B cell (primary cell): ENCODE measurements at places on chromosomes 7 and 10.

GRCh38 chr7:80642871-80643270 is 4.4 kb downstream of the CD36 start:
- DNase-seq, result no peak

DNA sequence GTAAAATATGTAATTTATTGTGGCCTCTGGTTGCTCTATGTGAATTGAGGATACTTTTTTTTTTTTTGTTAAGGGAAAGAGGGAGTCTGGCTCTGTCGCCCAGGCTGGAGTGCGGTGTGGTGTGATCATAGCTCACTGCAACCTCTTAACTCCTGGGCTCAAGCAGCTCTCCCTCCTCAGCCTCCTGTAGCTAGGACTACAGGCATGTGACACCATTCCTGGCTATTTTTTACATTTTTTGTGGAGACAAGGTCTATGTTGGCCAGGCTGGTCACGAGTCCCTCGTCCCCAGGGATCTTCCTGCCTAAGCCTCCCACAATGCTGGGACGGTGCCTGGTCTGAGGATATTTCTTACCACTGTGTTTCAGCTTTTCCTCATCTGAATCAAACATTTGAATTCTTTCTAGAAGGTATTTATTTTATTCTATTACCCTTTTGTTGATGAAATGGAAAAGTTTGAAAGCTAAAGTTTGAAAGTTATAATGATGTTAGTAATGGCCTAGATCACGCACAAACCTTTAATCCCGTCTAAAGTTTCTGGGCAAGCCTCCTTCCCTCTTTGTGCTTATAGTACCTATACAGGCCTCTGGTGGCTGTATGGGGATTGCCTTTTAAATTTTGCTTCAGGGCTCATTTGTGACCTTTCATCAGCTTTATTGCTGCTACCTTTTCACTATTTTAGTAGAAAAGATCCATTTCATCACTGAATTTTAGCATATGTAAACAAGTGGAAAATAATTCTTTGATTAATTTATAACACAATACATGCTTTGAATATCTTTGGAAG is 2.0 kb downstream of the IFRD1 start:
- no peak for DNase-seq

DNA sequence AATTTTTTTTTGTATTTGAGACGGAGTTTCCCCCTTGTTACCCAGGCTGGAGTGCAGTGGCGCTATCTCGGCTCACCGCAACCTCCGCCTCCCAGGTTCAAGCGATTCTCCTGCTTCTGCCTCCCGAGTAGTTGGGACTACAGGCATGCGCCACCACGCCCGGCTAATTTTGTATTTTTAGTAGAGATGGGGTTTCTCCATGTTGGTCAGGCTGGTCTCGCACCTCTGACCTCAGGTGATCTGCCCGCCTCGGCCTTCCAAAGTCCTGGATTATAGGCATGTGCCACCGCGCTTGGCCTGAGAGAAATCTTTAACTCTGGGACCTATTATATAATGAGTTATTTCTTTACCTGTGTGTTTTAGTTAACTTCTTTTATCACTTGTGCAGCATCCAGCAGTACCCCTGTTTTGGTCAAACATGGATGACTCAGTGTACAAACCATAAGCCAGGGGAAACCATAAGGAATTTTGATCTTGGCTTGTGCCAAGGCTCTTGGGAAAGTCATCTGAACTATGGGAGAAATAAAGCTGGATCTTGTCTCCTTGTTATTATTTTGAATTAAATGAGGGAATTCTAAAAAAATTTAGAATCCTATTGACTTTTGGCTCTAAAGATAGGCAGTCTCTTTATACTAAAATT is 23.6 kb upstream of the ZRANB1 start:
- DNase-seq, result no peak

DNA sequence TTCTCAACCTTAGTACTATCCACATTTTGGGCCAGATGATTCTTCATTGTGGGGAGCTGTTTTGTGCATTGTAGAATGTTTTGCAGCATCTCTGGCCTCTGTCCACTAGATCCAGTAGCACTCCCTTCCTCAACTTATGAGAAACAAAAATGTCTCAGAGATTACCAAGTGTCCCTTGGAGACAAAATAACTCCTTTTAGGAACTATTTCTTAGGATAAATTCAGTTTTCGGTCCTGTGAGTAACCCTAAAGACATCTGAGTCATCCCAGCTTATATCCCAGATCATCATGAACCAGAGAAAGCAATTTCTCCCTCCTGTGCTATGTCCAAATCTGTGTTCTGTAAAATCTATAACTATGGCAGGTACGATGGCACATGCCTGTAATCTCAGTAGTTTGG is 266.6 kb upstream of the PHYHIPL start:
- no peak for DNase-seq

DNA sequence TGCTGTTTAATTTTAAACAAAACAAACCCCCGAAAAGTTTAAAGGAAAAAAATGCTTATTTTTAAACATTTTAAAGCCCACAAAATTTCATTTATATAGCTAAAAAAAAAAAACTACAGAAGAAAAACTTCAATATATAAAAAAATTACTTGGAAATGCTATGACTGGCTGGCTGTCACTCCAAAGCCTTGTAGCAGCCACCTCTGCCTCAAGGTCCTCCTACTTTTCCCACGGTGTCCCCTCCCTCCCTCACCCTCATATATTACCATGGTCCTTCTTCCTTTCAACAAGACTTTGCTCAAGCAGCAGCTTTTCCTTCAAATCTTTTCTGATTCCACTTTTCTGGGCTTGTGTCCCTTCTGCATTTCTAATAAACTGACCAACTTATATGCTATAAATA is 122.0 kb downstream of the TPK1 start:
- no peak for DNase-seq

GRCh38 chr7:89839329-89839728 is 314.9 kb upstream of the STEAP1 start:
- no peak for DNase-seq

DNA sequence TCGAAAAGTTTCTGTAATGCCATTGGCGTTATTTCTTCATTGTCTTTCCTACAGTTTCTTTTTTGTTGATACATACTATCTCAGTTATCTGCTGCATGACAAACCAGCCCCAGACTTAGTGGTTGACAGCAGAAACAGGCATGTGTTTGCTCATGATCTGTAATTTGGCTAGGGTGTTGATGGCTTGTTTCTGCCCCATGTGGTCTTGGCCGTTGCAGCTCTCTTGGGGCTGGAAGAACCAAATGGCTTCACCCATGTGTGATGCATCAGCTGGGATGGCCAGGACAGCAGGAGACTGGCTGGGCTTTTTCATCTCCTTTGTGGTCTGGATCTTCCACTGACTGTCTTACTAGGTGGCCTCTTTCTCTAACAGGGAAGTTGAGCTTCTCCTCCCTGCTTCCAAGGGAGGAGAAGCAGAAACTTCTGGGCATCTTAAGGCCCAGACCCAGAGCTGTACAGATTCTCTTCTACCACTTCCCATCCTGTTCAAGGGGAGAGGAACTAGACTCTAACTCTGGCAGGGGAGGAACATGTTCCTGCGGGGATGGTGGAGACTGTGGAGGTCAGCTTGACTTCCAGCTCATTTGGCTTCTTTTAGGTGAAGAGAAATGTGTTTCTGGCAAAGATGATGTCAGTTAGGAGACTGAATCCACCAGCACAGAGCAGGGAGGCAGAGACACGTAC is 89.3 kb downstream of the FANK1 start:
- DNase-seq, result no peak

GRCh38 chr7:43014406-43014805 is 82.2 kb downstream of the MRPL32 start:
- DNase-seq, result no peak

DNA sequence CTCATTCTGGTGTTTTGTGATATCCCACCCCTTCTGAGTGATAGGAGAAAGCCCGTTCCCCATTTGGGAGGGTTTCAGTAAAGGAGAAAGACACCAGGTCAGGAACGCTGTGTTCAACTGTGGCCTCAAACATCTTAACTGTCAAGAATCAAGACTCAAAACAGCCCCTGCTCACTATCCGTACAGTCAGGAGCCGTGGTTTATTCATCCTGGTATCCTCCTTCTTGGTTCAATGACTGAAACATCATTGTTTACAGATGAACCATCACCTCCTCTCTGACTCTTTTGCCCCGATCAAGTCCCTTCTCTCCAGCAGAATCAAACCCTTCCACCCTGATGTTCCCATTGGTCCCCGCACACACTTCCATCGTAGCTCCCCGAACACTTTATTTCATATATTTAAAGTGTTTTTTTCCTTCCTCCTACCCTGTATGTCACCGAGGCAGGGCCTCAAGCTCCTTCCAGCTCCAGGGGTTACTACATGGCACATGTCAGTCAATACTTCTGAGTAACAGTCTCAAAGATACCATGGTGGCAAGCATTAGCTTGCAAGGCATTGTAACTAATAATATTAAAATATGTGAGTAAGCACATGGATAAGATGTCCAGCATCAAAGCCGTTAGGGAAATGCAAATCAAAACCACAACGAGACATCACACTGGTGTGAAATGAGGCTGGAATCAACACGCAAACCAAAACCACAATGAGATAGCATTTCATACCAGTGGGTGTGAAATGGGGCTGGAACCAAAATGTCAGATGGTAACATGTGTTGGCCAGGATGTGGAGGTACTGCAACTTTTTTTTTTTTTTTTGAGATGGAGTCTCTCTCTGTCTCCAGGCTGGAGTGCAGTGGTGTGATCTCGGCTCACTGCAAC is 124.7 kb upstream of the C1QL3 start:
- DNase-seq, result no peak

- no peak for DNase-seq
These were observed 964.8 kb downstream of the SORCS3 start for GRCh38 chr10:105605918-105606317.

- DNase-seq, result no peak
These were observed 186.5 kb upstream of the BET1 start for GRCh38 chr7:94190599-94191061.

DNA sequence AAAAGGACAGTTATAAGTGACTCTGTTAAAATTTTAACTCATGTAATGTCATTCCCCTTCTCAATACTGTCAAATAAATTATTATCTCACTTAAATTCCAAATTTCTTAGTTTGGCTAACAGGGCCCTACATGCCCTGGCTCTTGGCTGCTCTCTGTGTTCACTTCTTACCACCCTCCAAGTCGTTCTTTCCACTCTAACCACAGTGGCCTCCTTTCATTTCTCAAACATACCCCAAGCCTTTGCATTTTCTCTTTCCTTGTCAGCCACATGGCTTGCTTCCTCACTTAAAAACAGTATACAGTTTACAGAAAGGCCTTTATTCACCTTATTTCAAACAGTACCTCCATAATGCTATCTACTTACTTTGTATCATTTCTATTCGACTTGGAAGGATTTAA is 737.1 kb upstream of the ZWINT start:
- DNase-seq, result no peak

DNA sequence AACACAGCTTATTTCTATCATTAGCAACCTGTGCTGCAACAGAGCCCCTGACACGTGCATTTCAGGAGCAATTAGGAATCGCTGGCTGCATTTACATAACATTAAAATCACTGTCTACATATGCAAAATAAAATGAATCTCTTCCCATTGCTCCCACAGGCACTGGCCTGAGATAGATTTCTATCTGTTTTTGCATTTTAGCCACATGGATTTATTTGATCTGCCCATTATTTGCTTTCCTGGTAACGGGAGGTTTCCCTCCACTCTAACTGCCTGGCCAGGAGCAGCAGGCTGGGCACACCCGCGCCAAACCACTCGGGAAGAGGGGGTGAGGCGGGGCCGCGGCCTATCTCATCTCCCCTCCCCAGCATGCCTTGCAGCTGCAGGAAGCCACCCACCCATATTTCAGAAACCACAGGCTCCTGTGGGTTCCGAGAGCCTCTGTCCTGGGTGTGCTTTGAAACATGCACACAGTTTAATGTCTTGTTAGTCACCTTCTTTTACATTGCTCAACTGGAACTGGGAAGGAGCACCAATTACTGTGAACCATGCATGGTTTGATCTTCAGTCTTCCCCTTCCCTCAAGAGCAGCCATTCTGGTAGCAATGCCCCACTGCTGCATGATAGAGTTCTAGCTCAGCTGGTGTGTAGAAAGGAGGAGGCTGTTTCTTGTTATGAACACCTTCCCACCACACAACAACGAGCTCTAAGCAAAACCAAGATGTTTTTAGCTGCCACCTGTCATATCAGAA is 37.7 kb upstream of the IKZF1 start:
- peak; percentile 58 for DNase-seq

DNA sequence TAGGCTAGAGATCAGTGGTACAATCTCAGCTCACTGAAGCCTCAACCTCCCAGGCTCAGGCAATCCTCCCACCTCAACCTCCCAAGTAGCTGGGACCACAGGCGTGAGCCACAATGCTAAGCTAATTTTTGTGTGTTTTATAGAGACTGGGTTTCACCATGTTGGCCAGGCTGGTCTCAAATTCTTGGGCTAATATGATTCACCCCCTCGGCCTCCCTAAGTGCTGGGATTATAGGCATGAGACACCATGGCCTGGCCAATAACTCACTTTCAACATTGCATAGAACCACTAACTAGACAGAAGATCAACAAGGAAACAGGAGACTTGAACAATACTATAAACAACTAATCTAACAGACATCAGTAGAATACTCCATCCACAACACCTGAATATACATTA is 191.7 kb downstream of the LRRN3 start:
- no peak for DNase-seq

DNA sequence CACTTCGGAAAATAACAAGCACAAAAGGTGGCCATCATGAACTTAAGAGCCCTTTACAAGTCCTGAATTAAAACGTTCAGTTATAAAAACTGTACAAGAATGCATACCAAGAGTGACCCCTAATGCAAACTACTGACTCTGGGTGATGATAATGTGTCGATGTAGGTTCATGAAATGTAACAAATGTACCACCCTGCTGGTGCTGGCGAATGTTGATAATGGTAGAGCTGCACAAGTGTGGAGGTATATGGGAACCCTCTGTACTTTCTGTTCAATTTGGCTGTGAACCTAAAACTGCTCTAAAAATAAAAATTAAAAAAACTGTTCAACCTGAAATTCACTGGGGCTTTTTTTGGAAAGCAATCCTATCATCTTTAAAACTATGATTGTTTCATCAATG is 3.3 kb downstream of the FAM133B start:
- no peak for DNase-seq

GRCh38 chr10:91536733-91537132 is 96.1 kb downstream of the PPP1R3C start:
- DNase-seq, result no peak

DNA sequence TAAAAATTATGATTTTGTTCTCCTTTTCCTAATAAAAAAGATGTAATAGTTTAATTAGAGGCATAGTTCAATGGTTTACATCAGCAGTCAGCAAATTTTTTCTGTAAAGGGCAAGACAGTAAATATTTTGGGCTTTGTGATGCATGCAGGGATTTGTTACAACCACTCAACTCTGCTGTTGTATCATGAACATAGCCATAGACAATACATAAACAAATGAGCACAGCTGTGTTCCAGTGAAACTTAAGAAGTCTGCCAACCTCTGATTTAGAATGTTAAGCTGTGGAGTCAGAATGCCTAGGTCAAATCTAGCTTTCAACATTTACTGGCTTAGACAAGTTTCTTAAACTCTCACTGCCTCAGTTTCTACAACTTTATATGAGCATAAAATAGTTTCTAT is 31.6 kb downstream of the ASZ1 start:
- no peak for DNase-seq
